ENCODE measurements at places on chromosomes 5 and 9.

- DNase-seq: no peak
These were observed 334.6 kb upstream of the IRX1 start for GRCh38 chr5:3261081-3261480.

GRCh38 chr5:35345222-35345621 is 114.9 kb upstream of the PRLR start:
- no peak for DNase-seq

DNA sequence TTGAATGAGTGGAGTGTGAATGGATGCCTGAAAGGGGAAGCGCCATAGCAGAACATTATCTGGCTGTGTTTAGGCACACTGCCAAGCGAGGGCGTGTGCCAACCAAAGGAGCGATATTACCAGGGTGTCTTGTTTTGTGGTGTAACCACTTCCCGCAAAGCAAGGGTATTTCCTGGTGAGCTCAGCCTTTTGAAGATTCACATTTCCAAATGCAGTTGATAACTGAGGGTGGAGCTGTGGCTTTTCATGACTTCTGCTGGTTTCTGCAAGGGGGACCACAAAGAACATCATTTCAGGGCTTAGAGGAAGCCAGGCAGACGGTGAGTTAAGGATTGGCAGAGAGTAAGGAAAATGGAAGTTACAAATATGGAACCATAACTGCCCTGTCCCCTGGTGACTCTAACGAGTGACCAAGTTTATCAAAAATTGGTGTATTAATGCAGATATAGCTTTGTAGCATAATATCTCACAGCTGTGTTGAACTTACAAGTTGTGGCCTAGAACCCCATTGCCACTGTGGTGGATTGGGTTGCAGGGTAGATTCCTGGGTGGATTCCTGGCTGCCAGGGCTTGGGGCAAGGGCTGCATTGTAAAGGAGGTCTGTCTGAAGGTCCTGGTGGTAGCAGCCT is 71.4 kb downstream of the RALGPS1 start:
- DNase-seq: peak; percentile 22

DNA sequence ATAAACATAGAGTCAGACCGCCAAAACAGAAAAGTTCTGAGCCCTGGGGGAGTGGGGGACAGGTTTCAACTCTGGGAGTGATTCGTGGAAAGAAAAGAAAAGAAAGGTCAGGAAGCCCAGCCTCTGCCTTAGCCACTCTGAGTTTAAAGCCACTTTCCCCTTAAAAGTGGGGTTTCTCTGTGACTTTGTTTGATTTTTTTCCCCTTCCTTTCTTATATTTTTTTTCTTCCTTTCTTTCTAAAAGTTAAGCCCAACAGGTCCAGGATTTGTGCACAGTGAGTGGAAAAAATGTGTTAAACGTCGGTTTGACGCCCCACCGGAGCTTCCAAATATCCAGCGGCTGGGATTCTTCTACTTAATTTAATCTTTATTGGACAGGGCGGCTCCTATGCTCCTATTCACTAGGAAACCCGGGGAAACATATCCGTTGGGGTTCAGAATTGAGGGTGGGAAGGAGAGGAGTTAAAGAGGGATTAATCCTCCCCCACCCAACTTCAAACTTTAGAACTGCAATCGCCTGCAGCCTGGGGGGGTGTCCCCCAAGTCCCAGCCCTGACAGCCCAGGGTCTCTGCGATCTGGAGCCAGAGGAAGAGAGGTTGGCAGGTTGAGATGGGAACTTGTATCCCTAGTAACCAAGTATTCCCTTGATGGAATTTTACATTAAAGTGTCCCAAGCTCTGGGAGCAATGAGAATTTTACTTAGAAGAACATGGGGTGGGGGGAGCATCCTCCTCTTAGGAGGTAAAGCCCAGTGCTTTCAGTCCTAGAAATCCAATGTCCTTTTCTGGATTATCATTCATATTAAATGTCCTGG is 6.3 kb downstream of the NR2F1-AS1 start:
- peak; percentile 65 for DNase-seq

- peak; percentile 36 for DNase-seq
These were observed 163.3 kb downstream of the MACROH2A1 start for GRCh38 chr5:135235551-135236227.

- DNase-seq: no peak
These were observed 155.8 kb downstream of the MLLT3 start for GRCh38 chr9:20466328-20467008.

- DNase-seq: no peak
These were observed 1931.0 kb upstream of the CDH6 start for GRCh38 chr5:29262339-29263123.

- no peak for DNase-seq
These were observed 298.5 kb upstream of the MSX2 start for GRCh38 chr5:174425964-174426290.

GRCh38 chr5:32132757-32133156 is 41.4 kb downstream of the GOLPH3 start:
- no peak for DNase-seq

DNA sequence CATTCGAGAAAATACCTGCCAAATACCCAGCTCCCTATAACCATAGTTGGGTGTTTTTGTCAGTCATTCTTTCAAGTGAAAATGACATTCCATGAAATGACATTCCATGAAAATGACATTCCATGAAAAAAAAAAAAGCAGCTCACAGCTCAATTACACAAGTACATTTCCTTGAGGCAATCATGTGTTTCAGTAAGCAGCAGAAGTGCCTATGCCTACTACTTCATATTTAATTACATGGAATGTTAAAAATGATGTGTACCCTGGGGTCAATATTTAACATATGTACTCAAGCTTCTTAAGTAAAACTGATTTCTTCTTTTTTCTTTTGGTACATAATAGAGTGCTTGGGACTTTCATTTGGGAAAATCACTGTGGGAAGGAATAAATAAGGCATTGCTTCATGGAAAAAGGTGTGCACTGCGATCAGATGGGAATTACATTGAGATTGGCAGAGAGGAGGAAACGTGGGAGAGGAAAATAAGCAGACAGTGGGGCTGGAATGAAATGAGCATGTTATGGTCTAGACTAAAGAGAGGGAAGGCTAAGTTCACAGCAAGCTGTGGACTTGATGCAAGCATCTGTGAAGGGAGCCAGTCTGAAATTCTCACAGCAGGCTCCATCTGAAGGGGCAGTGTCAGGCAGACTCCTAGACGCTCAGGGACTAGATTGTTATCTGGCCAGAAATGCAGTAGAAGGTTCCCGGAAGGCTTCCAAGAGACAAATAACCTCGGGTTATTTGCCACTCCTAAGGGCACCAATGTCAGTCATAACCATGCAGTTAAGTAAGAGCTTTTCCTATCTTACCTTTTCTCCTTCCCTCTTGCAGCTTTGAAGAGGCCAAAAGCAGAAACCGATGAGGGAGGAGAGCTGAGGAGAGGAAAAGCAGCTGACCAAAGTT is 15.2 kb upstream of the SPATA9 start:
- no peak for DNase-seq

- DNase-seq: no peak
These were observed 145.3 kb upstream of the FST start for GRCh38 chr5:53335115-53335514.

DNA sequence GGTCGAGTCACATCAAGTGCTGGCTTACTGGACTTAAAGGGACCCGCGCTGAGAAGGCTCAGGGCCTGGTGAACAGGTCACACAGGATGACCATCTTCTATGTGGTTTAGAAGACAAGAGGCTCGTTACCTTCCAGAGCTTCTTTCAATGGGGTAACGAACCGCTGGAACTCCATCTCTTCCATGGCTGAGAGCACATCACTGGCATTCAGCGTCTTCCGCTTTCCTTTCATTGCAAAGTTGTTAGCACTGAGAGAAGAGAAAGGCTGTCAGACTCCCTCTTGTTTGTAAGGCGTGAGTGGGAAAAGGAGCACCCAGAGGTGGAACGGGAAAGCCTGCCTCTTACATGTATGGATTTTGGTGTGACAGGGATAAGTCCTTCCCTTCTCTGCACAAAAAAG is 994 bp downstream of the POLE3 start:
- DNase-seq: no peak

DNA sequence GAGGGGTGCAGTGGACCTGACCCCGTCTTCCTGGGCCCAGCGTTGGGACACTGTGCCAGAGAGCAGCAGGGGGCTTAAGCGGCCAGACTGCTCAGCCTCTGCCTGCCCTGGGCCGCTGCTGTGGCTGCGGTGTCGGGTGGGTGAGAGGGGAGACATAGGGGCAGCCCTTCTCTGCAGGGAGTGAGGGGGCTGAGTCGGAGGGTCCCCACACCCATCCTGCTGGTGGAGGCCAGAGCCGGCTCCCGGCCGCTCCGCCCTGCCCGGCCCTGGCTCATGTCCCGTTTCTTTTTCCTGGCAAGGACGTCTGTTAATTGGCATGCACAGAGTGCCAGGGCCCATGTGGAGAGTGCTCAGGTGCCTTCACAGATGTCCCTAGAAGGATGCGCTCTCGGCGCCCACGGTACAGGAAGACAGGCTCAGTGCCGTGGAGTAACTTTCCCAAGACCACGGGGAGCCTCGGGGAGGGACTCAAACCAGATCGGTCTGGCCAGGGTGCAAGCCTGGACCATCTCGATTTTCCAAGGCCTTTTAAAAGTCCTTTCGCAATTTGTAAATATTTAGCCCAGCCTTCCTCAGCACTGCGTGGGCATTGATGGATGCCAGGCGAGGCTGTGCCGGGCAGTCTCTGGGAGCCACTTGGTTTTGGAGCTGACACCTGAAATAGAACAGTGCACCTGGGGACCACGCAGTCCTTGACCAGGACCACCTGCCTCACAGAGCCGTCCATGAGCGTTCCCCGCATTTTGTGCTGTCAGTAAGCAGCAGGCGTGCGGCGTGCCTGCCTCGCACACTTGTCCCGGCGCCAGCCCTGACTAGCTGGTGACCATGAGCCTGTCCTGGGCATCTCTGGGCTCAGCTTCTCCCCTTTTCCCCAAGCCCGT is 60.9 kb downstream of the RXRA start:
- DNase-seq: no peak

DNA sequence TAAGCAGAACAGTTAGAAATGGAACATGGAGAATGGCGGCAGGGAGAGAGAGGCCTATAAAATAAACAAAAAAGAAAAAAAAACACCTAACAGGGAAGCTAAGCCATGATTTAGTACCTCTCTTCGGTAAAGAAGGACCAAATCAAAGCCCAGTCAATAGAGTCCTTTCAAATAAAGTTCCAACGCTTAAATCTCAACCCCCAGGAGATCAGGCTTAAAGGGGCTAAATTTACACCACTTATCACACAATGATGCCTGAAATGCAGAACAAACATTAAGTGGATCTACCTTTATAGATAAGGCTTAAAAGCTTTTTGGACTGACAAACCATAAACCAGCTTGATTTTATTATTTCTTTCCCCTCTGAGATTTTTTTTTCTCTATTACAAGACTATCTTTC is 66.3 kb downstream of the PRELID2 start:
- no peak for DNase-seq

DNA sequence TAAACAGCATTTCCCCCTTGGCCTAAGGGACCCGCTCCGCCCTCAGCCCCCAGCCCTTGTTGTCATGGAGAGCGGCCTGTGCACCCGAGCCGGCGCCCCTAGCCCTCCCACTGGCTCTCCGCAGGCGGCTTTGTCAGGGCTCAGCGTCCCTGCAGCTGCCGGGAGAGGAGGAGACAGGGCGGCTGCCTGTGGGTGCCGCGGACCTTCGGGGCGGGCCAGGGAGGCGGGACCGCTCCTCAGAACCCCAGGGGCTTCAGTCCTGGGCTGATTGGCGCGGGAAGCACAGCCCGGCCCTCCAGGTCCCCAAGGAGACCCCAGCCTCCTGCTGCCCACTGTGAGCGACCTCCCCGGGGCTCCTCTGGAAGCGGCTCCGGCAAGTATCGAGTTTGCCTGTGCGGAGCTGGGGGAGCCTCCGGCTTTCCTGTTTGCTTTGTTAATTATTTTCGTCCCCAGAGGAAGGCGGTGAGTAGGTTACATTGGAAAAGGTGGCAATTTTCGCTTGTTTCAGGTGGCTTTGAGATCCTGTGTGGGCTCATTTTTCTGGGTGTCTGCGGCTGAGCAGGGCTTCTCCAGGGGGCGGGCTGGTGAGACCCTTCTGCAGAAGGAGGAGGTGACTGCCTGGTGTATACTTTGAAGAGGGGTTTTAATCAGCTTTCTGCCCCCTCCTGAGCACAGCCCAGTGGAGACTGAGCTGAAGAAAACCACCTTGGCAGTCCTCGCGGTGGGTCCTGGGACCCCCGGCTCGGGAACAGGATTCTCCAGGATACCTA is at the start of gene FGD3:
FGD3 (plus strand) TSS at position 256 of the 770 bp plus-strand sequence. CDS start 28,734 bp downstream, outside the sequence.
- DNase-seq: no peak

- peak; percentile 79 for DNase-seq
These were observed at the start of the genes EIF4E1B and SNCB for GRCh38 chr5:176629853-176630680. Gene EIF4E1B (plus strand): TSS chr5:176630675. CDS start chr5:176642788, 12,113 bp downstream. Gene SNCB (minus strand): TSS chr5:176630534. CDS start chr5:176629654, 880 bp downstream.

DNA sequence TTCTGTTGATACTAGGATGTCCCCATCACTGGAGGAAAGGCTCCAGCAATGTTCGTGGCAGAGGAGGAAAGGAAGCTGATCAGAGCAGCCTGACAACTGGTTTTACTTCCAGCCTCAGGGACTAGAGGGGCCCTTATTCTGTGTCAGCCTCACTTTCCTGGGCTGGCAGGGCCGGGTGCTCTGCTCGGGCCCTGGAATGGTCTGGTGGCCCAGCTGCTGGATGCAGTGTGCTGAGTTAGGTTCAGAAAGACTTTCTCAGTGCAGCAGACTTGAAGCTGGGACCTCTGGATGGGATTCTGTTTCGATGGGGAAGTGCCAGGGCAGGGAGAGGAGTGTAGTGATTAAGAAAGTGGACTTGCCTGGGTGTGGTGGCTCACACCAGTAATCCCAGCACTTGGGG is 81.0 kb downstream of the MACROH2A1 start:
- DNase-seq: no peak

DNA sequence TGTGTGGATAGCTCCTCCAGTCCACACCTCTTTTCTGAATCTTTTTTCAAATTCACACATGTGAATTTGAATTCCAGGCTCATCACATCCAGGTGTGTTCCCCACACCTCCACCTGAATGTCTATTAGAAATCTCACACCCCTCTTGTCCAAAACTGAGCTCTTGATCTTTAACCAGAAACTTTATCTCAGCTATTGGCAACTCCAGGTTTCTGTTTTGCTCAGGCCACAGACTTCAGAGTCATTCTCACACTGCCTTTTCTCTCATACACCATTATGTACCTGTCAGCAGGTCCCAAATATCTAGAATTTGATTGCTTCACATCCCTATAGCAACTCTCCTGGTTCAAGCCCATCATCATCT is 11.6 kb downstream of the NIPSNAP3B start:
- no peak for DNase-seq

- no peak for DNase-seq
These were observed 47.4 kb downstream of the UBAP2 start for GRCh38 chr9:34001298-34001697.

- no peak for DNase-seq
These were observed 13.2 kb downstream of the ST8SIA4 start for GRCh38 chr5:100889896-100890295.

DNA sequence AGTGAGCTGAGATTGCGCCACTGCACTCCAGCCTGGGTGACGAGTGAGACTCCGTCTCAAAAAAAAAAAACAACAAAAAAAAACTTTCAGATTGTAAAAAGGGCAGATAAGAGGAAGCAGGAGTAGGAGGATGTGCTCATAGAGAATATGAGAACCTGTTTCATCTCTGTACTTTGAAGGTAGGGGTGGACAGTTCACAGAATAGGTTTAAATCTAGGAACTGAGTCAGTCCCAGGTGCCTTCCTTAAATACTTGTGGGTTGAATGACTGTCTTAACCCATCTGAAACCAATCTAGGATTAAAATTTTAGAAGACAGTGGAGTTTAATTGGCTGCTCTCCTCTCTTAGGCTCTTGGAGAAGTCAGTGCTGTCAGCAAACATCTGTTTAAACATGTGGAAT is 12.4 kb downstream of the POLK start:
- no peak for DNase-seq

GRCh38 chr5:142386137-142387023 is 61.6 kb upstream of the SPRY4 start:
- DNase-seq: no peak

Data from ecto neural progenitor cell (in vitro differentiated cells).